ENCODE measurements at places on chromosomes 4 and X. TPM values are rescaled to one million over a fixed set of nuclear protein-coding genes. Genes with fewer than 3 reads are reported as not detected.
A peak's percentile ranks its signal among the peaks of the same experiment; 100 is the strongest.

GRCh38 chr4:108649863-108650211 lies 562 bp upstream of the OSTC start:
- no peak for DNase-seq

DNA sequence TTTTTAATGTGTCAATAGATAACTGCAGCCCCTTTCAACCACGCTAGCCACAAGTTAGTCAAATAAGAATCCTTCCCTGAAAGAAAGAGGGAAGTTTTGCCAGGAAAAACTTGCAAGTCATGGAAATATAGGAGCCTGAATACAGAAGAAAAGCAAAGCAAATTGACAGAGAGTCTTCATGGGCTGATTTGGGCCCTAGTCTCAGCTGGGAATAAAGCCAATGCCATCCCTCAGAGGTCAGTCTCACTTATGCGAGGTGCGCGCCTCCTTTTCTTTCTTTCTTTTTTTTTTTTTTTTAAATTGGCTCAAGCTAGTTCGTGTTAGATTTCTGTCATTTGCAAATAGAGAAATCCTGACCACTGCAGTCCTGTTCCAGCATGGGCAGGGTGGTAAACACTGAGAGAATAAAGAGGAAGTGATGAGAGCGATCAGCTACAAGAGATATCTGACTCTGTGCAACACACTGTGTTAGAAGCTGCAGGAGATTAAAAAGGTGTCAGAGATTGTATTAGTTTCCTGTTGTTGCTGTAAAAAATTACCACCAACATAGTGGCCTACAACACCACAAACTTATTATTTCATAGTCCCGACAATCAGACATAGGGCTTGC lies 299.7 kb downstream of the LDB2 start:
- no peak for DNase-seq

- DNase-seq: peak; percentile 92
Observed at GRCh38 chrX:1239681-1240142, 27.3 kb upstream of the CRLF2 start.

The ITIH6 gene
- total RNA-seq: not detected

- DNase-seq: no peak
Observed at GRCh38 chrX:25277574-25277973, 261.8 kb upstream of the ARX start.

- no peak for DNase-seq
Observed at GRCh38 chr4:77921701-77922100, 59.1 kb downstream of the MRPL1 start.

The CTAG2 gene
- total RNA-seq: not detected

The PCDH7 gene
- total RNA-seq: 56.1 TPM

The CFI gene
- total RNA-seq: 6.0 TPM

- no peak for DNase-seq
Observed at GRCh38 chr4:159002950-159003349, 99.9 kb upstream of the RAPGEF2 start.

The MND1 gene
- total RNA-seq: not detected

Data from lower leg skin (tissue), 4 donors.